ENCODE measurements at places on chromosomes 1 and 21.
A peak's percentile ranks its signal among the peaks of the same experiment; 100 is the strongest.

DNA sequence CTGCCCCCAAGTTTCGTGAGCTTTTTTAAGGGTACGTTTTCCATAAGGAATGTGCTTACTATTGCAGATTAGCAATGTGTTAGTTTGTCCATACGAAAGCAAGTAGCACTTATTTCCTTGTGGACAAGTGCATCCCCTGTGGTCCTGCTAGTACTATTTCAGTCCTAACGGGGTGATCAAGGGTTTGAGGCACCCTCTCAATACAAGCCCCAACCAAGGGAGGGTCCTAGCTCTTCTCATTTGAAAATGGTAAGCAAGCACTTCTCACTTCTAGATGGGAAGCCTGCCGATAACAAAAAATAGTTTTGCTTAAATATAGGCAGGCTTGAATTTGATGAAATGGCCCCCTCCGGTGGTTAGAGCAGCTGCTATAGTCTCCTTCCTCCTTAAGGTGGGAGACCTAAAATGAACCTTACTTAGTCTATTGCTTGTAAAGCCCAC lies 64.0 kb upstream of the HMCN1 start:
- DNase-seq: peak; percentile 70

GRCh38 chr1:33099290-33100118 lies 18.6 kb downstream of the AZIN2 start:
- DNase-seq: peak; percentile 97

DNA sequence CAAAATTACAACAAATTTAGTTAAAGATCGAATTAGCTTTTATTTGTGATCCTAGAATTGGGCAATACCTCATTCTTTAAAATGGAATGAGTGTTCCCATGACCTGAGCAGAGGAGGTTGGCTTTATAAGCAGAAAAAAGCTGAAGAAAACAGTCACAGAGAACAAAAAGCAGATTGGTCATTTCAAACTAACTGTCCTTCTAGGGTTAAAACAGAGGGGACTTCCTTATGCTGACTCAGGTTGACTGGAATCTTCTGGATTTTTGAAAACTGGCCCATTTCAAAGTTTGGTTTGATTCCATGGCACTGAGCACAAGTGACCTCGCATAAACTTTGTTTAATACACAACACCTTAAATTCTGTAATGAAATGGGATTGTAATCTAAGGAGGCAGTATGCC lies 17.6 kb downstream of the NFASC start:
- DNase-seq: no peak

DNA sequence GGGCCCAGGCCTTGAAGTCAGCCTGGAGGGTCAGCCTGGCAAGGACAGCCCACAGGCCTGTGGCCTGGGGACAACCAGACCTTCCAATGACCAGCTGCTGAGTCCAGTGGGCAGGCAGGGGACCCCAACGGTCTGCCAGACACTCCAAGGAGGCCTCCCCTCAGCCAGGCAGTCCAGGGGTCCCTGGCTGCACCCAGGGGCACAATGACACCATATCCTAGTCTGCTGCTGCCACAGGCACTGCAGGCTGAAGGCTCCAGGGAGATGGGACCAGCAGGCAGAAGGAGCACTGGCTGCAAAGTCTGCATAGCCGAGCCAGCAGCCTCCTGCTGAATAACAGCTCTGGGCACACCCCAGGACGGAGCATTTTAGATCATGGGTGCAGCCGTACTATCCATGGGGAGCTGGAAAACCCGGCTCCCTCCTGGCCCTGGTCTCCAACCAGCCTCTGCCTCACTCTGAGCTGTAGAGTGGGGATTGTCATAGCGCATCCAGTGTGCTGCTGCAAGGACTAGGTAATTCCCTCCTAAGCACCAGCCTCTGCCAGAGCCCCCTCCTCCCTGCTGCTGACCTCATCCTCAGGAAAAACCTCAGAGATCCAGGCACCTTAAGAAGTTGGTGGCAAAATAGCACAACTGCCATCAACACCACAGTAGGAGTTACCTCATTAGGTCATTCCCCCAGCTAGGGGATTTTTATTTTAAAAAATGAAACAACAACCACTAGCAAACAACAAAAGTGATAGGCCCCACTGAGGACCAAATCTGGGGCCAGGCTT lies 4.8 kb upstream of the LAPTM5 start:
- DNase-seq: no peak
